CD4-positive, alpha-beta T cell treated with Interleukin-6 for 4 hours (primary cell): ENCODE measurements at places on chromosomes 2 and 18.
A peak's percentile ranks its signal among the peaks of the same experiment; 100 is the strongest.

- DNase-seq = no peak
These were observed 83.8 kb downstream of the MAP4K4 start for GRCh38 chr2:101781326-101781725.

GRCh38 chr2:201974171-201975100 is 59.2 kb upstream of the FZD7 start:
- no peak for DNase-seq

DNA sequence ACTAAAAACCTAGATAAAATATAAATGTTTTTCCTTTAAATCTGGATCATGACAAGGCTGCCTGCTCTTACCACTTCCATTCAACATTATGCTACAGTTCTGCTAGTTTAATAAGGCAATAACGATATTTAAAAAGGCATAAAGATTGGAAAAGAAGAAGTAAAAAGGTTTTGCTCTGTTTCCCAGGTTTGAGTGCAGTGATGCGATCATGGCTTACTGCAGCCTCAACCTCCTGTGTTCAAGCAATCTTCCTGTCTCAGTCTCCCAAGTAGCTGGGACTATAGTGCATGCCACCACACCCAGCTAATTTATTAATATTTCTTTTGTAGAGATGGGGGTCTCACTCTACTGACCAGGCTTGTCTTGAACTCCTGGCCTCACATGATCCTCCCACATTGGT is 40.8 kb downstream of the PROKR1 start:
- DNase-seq = no peak

DNA sequence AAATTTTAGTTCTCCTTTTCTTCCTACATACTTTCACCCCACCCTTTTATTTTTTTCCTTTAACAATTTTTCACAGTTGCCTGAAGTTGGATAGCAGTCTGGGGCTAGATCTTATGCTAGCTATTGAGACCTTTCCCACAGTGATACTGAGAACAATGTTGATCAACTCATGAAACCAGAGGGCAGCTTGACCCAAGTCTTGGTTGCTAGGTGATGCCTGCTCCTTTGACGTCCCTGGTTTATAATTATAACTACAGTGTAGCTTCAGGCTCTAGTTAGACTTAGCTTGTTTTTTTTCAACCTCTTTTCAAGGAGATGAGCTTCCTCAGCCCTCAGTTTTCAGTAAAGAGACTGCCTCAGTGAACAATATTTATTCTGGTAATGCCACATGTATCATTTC is 648.5 kb downstream of the IRS1 start:
- DNase-seq = no peak

DNA sequence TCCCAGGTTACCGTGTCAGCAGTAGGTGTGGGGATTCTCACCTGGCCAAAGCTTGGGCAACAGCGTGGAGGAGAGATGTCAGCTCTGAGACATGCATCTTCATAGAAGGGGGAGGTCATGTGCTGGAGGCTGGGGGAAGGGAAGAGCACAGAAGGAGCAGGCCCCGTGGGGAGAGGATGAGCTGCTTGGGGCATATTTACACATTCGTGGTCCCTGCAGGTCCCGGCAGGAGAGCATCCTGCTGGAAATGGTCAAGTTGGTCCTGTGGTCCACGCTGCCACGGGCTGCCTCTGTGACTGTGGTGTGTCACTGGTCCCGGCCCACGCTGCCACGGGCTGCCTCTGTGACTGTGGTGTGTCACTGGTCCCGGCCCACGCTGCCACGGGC is 195.1 kb upstream of the TWIST2 start:
- no peak for DNase-seq

- DNase-seq = no peak
These were observed 10.2 kb upstream of the TTC32 start for GRCh38 chr2:19911808-19912509.

DNA sequence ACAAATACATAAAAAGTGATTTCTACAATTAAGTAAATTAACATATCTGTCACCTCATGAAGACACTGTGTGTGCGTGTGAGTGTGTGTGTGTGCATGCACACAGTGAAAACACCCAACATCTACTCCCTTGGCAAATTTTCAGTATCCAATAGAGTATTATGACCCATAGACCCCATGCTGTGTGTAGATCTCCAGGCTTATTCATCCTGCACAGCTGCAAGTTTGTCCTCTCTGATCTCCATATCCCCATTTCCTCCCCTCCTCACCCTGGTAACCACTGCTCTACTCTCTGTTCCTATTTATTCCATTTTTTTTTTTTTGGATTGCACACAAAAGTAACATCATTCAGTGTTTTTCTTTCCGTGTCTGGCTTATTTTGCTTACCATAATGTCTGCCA is 391.0 kb downstream of the SOX11 start:
- DNase-seq = no peak

DNA sequence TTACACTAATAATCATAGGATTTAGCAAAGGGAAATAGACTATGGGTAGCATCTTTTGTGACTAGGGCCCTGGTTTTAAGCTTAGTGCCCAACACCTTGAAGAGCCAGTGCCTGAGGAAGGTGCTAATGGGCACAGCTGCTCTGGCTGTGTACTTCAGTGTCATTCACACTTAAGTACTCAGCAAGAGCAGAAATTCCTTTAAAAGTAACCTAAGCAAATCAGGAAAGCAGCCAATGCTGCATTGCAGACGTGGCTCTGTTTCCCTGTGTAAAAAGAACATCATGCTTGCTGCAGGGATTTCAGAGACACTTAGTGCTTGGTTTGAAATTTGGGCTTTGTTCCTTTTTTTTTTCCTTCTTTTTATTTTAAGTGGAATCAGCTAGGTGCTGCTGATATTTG is 505.4 kb downstream of the SUCLG1 start:
- no peak for DNase-seq

GRCh38 chr2:200466425-200467418 is 43.1 kb downstream of the KCTD18 start:
- peak; percentile 57 for DNase-seq

DNA sequence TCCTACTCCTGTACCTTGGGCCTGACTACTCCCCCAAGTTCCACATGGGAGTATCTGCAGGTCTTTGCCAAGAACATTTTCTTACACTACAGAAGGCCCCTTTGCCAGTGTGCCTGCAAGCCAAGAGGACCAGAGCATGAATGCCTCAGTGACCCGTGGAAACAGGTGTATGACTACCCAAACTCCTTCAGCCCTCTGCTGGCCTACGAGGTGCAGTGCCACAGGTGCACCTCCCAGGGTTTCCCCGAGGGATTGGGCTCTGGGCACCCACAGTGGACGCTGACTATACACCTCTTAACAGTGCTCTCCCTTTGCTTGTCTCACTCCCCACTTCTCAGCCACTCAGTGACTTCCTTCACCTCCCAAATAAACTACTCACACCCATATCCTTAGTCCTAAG is 91.4 kb downstream of the COL6A3 start:
- no peak for DNase-seq
